ENCODE measurements at places on chromosomes 12 and 14. TPM values are rescaled to one million over a fixed set of nuclear protein-coding genes. Genes with fewer than 3 reads are reported as not detected.
A peak's percentile ranks its signal among the peaks of the same experiment; 100 is the strongest.

- peak overlapping the region; percentile 64 for H3K27ac ChIP-seq
- H3K27me3 ChIP-seq, result no peaks in the 10 kb centered on the region
- H3K4me1 ChIP-seq, result peaks cover 15% of the 10 kb centered on the region
- no peaks in the 10 kb centered on the region for H3K36me3 ChIP-seq
- peak overlapping the region; percentile 50 for H3K4me3 ChIP-seq
Observed at GRCh38 chr12:69821456-69822159, 3.4 kb upstream of the MYRFL start.

DNA sequence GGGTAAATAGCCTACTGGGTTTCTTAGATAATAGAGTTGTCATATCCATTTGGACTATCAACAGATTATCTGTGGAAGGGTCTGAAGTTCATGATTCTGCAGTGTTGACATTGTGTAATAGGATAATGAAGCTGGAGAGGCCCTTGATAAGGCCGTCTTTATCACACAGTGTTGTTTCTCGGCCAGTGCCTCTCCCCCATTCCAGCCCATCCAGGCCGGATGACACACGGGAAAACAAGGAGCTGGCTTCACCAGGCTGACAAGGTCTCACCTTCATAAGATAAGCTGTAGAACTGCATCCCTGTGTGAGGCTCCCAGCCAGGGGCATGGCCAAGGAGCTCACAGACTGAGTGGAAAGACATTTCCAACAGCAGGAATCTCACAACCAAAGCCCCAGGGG, 8.7 kb upstream of the EML1 start:
- no peaks in the 10 kb centered on the region for H3K36me3 ChIP-seq
- no peak overlapping the region for H3K27ac ChIP-seq
- H3K4me1 ChIP-seq, result no peaks in the 10 kb centered on the region

- DNase-seq, result peak; percentile 84
- peaks cover 16% of the 10 kb centered on the region for H3K4me1 ChIP-seq
- peak within 1 kb of the TSS; percentile 98 for H3K4me3 ChIP-seq
Observed at GRCh38 chr14:20305265-20306078, at the start of gene TTC5. TTC5 (minus strand) TSS chr14:20305951; CDS start chr14:20305937, 14 bp downstream.

DNA sequence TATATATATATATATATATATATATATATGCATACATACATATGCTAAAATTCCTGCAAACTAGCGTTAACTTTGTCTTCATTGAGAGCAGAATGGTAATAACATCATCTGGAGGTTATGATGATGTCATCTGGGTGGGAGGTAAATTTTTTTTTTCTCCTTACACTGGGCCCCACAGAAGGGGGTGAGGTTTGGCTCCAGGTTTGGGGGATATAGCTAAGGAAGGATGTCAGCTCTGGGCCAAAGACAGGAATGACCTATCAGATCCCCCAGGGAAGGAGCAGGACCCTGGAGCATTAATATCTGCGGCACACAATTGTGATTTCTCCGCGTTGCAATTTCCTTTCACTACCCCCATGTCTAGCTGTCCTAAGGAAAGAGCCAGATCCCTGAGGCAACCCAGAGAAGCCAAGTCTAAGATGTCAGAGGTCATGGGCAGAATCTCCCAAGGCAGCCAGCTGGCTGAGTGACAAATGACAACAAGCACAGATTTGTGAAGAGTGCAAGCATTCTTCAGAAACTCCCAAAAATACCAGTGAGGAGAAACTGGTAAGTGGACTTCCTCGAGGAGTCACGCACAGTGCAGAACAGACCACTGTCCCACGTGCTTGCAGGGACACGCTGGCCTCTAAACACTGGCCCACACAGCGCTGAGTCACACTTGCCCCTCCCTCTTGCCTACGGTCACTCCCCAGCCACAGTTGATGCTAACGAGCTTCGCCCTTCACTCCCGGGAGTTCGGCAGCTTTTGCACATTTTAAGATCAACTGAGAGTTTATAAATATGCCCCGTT, 9.9 kb downstream of the UBC start:
- H3K4me1 ChIP-seq, result peaks cover 24% of the 10 kb centered on the region
- peak overlapping the region; percentile 83 for H3K27ac ChIP-seq
- peaks cover 22% of the 10 kb centered on the region for H3K36me3 ChIP-seq
- DNase-seq, result peak; percentile 94

GRCh38 chr12:72578327-72578726, 306.2 kb downstream of the TRHDE start:
- no peak overlapping the region for H3K27ac ChIP-seq
- DNase-seq, result no peak
- H3K36me3 ChIP-seq, result no peaks in the 10 kb centered on the region
- H3K27me3 ChIP-seq, result no peaks in the 10 kb centered on the region

DNA sequence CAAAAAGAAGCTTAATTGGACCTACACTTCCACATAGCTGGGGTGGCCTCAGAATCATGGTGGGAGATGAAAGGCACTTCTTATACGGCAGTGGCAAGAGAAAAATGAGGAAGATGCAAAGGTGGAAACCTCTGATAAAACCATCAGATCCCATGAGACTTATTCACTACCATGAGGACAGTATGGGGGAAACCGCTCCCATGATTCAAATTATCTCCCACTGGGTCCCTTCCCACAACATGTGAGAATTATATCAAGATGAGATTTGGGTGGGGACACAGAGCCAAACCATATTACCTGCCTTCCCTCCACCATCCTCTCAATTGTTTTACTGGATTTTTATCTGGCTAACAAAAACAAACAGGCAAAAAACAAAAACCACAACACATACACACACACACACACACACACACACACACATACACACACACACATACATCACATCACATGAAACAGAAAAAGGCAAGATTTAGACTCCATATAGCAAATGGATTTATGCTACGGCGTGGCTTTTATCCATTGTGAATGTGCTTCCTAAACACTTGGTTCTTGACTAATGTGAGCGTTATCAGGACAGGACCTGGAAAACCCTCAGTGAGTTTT, 66.7 kb downstream of the ZFP36L1 start:
- H3K36me3 ChIP-seq, result no peaks in the 10 kb centered on the region
- H3K4me1 ChIP-seq, result peaks cover 5% of the 10 kb centered on the region
- no peak overlapping the region for H3K4me3 ChIP-seq

GRCh38 chr12:14186193-14186502, 179.3 kb upstream of the ATF7IP start:
- no peak overlapping the region for H3K27ac ChIP-seq
- no peak overlapping the region for H3K4me3 ChIP-seq
- DNase-seq, result no peak
- H3K4me1 ChIP-seq, result no peaks in the 10 kb centered on the region
- no peaks in the 10 kb centered on the region for H3K36me3 ChIP-seq
- H3K27me3 ChIP-seq, result peaks cover 20% of the 10 kb centered on the region

Gene TAS2R10
- 2.1 TPM for total RNA-seq

Gene C12orf42
- total RNA-seq, result not detected

Gene TSPAN19
- 0.63 TPM for total RNA-seq

Gene HHIPL1
- total RNA-seq, result 0.10 TPM

Gene OAS2
- 0.71 TPM for total RNA-seq

Data from MCF 10A (cell line).